Subcutaneous preadipocyte (primary cell): ENCODE measurements at places on chromosomes 12 and 14. TPM values are rescaled to one million over a fixed set of nuclear protein-coding genes. Genes with fewer than 3 reads are reported as not detected.

Gene PPP2R5E
- 24.0 and 25.4 TPM in 2 replicates for total RNA-seq

Gene ABHD12B
- not detected in 2 replicates for total RNA-seq

Gene IL23A
- total RNA-seq, result 0.20 TPM in 1 of 2 replicates, not detected in the other

Gene REM2
- 0.37 TPM in 1 of 2 replicates, not detected in the other for total RNA-seq

Gene SLC6A13
- total RNA-seq, result under 0.01 TPM in 1 of 2 replicates, not detected in the other

Gene USP44
- total RNA-seq, result 0.73 and 0.78 TPM in 2 replicates

Gene SLC4A8
- total RNA-seq, result 1.5 and 2.0 TPM in 2 replicates

Gene EGLN3
- total RNA-seq, result 0.39 and 2.2 TPM in 2 replicates
